ENCODE measurements at places on chromosomes 1 and 21.

DNA sequence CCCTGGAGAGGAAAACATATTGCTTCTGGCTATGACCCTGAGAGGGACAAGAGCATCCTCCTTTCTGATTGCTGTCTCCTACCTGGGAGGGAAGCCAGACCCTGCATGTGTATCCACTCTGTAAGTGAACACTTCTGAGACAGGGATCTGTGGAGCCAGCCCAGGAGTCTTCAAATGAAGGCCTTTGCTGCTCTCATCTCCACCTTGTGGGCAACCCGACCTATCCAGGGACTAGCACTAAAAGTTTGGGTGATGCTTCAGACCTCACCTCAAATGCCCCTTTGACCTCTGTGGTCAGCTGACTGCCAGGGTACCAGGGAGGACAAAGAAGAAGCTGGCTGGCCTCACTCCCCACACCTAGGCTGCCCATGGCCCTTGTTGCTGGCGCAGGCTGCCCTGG is 64.7 kb downstream of the KCND3 start:
- no peak for DNase-seq

- DNase-seq, result no peak
Measured at GRCh38 chr1:67041841-67042503, 12.0 kb downstream of the SLC35D1 start.

- DNase-seq, result no peak
Measured at GRCh38 chr1:109617291-109617801, 2.1 kb downstream of the GNAT2 start.

- no peak for DNase-seq
Measured at GRCh38 chr1:225865514-225865913, 16.7 kb downstream of the TMEM63A start.

- DNase-seq, result no peak
Measured at GRCh38 chr1:8133190-8133589, 107.1 kb upstream of the ERRFI1 start.

GRCh38 chr1:220906561-220907334 is 27.5 kb downstream of the HLX start:
- no peak for DNase-seq

DNA sequence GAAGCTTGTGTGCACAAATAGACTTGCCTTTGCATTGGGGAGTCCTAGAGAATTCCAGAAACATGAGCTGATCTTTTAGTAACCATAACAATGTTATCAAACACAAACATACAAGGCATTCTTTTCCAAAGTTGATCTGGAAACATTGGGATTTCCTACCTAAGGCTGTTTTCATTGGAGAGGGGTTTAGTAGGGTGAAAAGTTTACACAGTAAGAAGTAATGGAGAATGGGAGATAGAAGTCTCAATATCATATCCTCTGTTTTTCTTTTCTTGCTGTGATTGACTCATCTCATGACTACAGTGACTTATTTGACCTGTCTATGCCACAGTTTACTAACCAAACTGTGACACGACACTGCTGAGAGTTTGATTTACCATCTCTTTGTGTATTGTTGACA is 65.6 kb upstream of the PLA2G4A start:
- no peak for DNase-seq

GRCh38 chr1:46903481-46903880 is 37.8 kb downstream of the CYP4A11 start:
- no peak for DNase-seq

- DNase-seq, result no peak
Measured at GRCh38 chr1:156583821-156584622, 4.5 kb downstream of the TTC24 start.

All from stimulated activated CD4-positive, alpha-beta T cell treated with anti-CD3 and anti-CD28 coated beads, Interleukin-12 subunit alpha, Interleukin-12 subunit beta, amount 100 ng/mL, for 24 hours (primary cell).